ENCODE measurements at places on chromosomes 5 and 9. TPM values are rescaled to one million over a fixed set of nuclear protein-coding genes. Genes with fewer than 3 reads are reported as not detected.

- H3K4me1 ChIP-seq: peaks cover 15% of the 10 kb centered on the region
- H3K36me3 ChIP-seq: no peaks in the 10 kb centered on the region
- no peak for DNase-seq
- H3K4me3 ChIP-seq: no peak overlapping the region
- H3K27ac ChIP-seq: no peak overlapping the region
Observed at GRCh38 chr5:88045165-88045564, 223.5 kb downstream of the TMEM161B start.

DNA sequence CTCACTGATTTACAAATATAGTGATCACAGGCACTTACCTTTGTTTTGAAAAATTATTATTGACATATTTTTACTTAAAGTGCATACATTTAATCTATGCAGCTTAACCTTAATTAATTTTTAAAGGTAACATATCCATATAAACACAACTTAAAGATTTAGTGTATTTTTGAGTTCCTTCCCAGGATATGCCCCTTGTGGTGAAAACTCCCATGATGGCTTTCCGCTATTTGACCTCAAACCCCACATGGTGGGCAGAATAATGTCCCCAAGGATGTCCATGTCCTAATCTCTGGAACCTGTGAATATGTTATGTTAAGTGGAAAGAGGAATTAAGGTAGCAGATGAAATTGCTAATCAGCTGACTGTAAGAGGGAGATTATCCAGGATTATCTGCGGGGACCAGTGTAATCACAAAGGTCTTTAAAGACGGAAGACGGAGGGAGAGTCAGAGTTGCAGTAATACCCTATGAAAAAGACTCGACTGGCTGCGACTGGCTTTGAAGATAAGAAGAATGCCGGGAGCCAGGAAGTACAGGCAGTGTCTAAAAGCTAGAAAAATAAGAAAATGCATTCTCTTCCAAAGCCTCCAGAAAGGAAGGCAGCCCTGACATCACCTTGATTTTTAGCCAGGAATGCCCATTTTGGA lies 193.9 kb downstream of the ICE1 start:
- H3K4me1 ChIP-seq: no peaks in the 10 kb centered on the region
- DNase-seq: no peak
- no peaks in the 10 kb centered on the region for H3K36me3 ChIP-seq
- no peak overlapping the region for H3K4me3 ChIP-seq
- H3K27me3 ChIP-seq: no peaks in the 10 kb centered on the region

GRCh38 chr9:130447193-130447816 lies 2.5 kb downstream of the ASS1 start:
- DNase-seq: no peak
- H3K36me3 ChIP-seq: no peaks in the 10 kb centered on the region
- H3K4me3 ChIP-seq: peak overlapping the region; percentile 85
- no peak overlapping the region for H3K27ac ChIP-seq
- H3K27me3 ChIP-seq: peaks cover 30% of the 10 kb centered on the region

DNA sequence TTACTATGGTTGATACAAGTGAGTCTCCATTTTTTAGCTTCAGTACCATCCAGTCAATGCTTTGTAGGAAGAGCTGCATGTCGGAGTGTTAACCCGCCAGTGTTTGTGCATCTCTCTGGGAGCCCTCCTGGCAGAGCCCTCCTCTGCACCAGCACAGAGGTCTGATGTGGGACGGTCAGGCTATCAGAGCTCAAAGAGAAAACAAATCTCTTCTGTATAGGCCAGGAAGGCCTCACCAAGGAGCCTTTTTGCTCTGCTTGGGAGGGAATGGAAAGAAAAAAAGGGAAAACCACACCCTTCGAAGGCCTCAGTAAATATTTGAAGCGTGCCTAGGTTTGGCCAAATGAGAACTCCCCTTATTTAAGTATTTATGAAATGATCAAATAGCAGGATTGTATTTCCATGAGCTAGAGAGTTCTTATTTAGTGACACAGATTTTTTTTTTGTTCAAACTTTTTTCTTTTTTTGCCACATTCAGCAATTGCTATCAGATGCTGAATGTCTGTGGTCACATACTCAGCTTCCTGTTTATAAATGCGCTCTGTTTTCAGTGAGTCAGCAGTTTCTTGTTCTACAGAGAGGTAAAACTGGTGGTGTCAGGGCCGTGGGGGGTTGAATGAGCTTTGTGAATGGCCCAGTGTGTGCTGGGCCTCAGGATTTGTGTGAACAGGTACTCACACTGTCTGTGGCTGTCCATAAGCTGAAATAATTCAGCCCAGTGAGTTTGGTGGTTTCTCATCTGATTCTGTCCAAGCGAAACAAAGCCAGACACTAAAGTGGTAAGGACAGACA lies 226.6 kb downstream of the SNX18 start:
- peaks cover 12% of the 10 kb centered on the region for H3K4me1 ChIP-seq
- peak overlapping the region; percentile 64 for H3K27ac ChIP-seq
- no peaks in the 10 kb centered on the region for H3K36me3 ChIP-seq
- peak; percentile 17 for DNase-seq
- no peak overlapping the region for H3K4me3 ChIP-seq

GRCh38 chr9:133512253-133513213 lies 12.2 kb downstream of the MYMK start:
- H3K27me3 ChIP-seq: no peaks in the 10 kb centered on the region
- H3K27ac ChIP-seq: no peak overlapping the region
- H3K4me3 ChIP-seq: no peak overlapping the region
- H3K4me1 ChIP-seq: peaks cover 15% of the 10 kb centered on the region

- no peak overlapping the region for H3K27ac ChIP-seq
- DNase-seq: no peak
- H3K27me3 ChIP-seq: no peaks in the 10 kb centered on the region
- no peaks in the 10 kb centered on the region for H3K4me1 ChIP-seq
Observed at GRCh38 chr9:125433461-125434011, 171.9 kb downstream of the GAPVD1 start.

DNA sequence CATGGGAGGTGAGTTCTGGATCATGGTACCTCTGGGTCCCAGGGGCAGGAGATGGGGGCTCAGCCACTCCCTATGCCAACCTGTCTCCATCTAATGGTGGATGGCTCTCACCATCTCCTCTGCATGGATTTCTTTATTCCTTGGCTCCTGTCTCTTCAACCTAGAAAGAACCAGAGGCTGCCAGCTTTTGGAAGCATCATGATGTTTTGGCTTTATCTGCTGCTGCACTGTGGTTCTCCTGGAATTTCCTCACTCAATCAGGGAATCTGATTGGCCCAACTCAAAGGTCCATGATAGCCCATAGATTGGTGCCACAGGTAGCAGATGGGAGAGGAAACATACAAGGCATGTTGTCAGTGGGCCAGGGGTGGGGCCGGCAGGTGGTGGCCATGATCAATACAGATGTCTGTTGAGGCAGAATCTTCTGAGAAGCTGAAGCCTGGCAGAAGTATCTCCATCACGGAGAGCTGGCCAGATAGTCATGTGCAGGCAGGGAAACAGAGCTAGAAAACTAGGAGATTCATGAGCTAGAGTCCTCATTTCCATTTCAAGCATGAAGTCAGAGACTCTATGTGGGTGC lies 158.2 kb downstream of the MACROH2A1 start:
- H3K4me3 ChIP-seq: no peak overlapping the region
- no peaks in the 10 kb centered on the region for H3K27me3 ChIP-seq
- no peaks in the 10 kb centered on the region for H3K4me1 ChIP-seq

DNA sequence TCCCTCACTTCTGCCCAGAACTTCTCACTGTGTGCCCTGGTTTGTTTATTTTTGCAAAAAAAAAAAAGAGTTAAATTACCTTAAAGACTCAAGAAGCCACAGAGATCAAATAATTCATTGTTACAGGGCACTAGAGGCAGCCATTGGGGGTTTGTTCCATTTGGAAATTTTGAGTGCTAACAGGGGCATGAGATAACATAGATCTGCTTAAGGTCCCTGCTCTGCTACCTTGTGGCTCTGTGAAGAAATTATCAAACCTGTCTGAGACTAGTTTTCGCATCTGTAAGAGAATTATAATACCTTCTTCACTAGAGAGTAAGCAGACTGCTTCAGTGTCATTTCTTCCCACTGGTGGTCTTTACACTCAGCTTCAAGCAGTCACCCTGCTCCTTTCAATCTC lies 394 bp downstream of the TLR4 start:
- no peak overlapping the region for H3K4me3 ChIP-seq
- H3K4me1 ChIP-seq: peaks cover 7% of the 10 kb centered on the region
- H3K27ac ChIP-seq: peak overlapping the region; percentile 34
- H3K27me3 ChIP-seq: no peaks in the 10 kb centered on the region
- no peak for DNase-seq
- H3K36me3 ChIP-seq: no peaks in the 10 kb centered on the region

DNA sequence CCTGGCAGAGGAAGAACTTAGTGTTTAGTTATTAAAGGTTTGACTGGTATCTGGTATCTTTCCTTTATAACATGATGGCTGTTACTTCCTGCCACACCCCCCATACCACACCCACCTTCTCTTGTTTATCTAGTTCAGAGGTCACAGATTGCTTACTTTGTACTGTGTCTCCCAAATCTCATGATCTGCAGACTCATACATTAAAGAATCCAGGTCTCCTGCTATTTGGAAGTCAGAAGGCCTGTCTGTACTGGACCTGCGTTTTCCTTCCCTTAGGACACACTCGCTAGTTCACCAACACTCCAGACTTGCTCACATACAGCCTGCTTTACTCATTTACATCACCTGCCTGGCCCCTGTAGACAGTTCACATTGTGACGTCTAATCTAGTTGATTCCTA lies 39.3 kb downstream of the NUDT12 start:
- no peak overlapping the region for H3K27ac ChIP-seq
- no peaks in the 10 kb centered on the region for H3K27me3 ChIP-seq
- H3K4me3 ChIP-seq: no peak overlapping the region
- H3K4me1 ChIP-seq: no peaks in the 10 kb centered on the region
- H3K36me3 ChIP-seq: no peaks in the 10 kb centered on the region

GRCh38 chr5:79873187-79873586 lies 117.9 kb downstream of the MTX3 start:
- H3K36me3 ChIP-seq: no peaks in the 10 kb centered on the region
- no peak overlapping the region for H3K4me3 ChIP-seq
- DNase-seq: no peak
- no peaks in the 10 kb centered on the region for H3K4me1 ChIP-seq
- no peaks in the 10 kb centered on the region for H3K27me3 ChIP-seq

DNA sequence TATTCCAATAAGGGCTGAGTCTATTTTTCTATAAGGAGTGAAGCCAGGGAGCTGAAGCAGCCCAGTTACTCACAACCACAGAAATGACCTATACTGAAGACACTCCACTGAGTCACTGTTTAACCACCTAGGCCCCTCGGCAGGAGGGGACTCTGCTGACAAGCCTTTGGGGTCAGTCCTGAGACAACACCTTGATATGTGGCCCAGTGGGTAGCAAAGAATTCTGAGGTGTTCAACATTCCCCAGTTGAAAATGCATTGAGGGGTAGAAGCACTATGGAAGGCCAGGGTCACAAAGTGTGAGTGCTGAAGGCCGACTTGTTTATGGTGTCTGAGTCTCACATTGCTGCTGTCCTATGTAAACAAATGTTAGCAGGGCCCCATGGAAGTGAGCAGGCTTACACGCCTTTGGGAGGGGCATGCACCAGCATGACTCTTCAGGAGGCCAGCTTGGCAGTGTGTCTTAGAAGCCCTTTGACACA lies 112.6 kb upstream of the NFIL3 start:
- H3K4me3 ChIP-seq: no peak overlapping the region
- H3K4me1 ChIP-seq: no peaks in the 10 kb centered on the region
- no peak overlapping the region for H3K27ac ChIP-seq
- H3K27me3 ChIP-seq: no peaks in the 10 kb centered on the region
- H3K36me3 ChIP-seq: no peaks in the 10 kb centered on the region

DNA sequence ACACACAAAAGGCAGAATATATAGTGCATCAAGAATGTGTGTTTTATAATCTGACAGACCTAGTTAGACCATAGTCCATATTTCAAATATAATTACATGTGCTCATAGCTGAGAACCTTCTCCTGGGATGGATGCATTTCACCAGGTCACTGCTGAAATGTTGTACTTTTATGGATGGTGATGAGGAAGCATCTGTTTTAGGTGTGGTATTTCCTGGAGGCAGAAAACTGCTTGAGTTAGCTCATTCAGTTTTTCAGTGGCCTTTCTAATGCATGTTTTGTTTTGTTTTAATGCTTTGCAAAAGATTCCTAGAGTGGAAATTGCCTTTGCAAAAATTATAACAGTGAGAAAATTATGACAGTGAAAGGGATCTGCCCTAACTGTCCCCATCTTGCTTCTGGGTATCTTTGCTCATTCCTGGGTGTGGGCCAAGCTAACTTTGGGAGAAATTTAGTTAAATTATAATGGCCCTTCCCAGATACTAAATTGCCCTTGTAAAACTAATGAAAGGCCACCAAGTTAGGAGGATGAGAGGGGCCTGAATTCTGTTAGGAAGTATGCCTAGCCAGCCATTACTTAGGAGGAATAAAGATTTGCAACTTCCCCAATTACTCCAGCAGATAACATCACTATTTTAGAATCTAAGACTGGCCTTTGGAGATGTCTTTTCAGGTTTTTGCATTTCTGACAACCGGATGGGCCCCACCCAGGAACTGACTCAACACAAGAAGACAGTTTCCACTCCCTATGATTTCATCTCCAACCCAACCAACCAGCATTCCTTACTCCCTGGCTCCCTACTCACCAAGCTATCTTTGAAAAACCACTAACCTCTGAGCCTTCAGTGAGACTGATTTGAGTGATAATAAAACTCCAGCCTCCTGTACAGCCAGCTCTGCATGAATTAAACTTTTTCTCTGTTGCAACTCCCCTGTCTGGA lies 7.0 kb upstream of the IL12B start:
- H3K4me3 ChIP-seq: no peak overlapping the region
- H3K27ac ChIP-seq: no peak overlapping the region
- no peaks in the 10 kb centered on the region for H3K27me3 ChIP-seq
- H3K4me1 ChIP-seq: no peaks in the 10 kb centered on the region
- no peaks in the 10 kb centered on the region for H3K36me3 ChIP-seq
- DNase-seq: no peak

GRCh38 chr5:150113047-150113744 lies 26.8 kb upstream of the CSF1R start:
- no peaks in the 10 kb centered on the region for H3K4me1 ChIP-seq
- no peaks in the 10 kb centered on the region for H3K27me3 ChIP-seq
- no peak overlapping the region for H3K4me3 ChIP-seq
- H3K36me3 ChIP-seq: no peaks in the 10 kb centered on the region
- H3K27ac ChIP-seq: no peak overlapping the region
- peak; percentile 35 for DNase-seq

- no peak overlapping the region for H3K4me3 ChIP-seq
- no peaks in the 10 kb centered on the region for H3K27me3 ChIP-seq
- H3K27ac ChIP-seq: no peak overlapping the region
- no peaks in the 10 kb centered on the region for H3K4me1 ChIP-seq
- no peak for DNase-seq
- peaks cover 5% of the 10 kb centered on the region for H3K36me3 ChIP-seq
Observed at GRCh38 chr9:121756474-121757280, 105.2 kb downstream of the DAB2IP start.

SPINK6 gene
- total RNA-seq: not detected

CDC25C gene
- 29.9 TPM for total RNA-seq

SUSD3 gene
- total RNA-seq: 13.5 TPM

LEAP2 gene
- 1.8 TPM for total RNA-seq

PRDM9 gene
- not detected for total RNA-seq

GRM6 gene
- total RNA-seq: not detected

SPINK7 gene
- total RNA-seq: not detected

TLX3 gene
- 0.83 TPM for total RNA-seq

CNTFR gene
- total RNA-seq: 1.9 TPM

OMD gene
- total RNA-seq: not detected

DMRT3 gene
- not detected for total RNA-seq

PCA3 gene
- total RNA-seq: not detected

NUP188 gene
- total RNA-seq: 117 TPM

ACTBL2 gene
- total RNA-seq: not detected

All from GM23338 (cell line).